ENCODE measurements at places on chromosomes 11 and 22. TPM values are rescaled to one million over a fixed set of nuclear protein-coding genes. Genes with fewer than 3 reads are reported as not detected.
A peak's percentile ranks its signal among the peaks of the same experiment; 100 is the strongest.

DNA sequence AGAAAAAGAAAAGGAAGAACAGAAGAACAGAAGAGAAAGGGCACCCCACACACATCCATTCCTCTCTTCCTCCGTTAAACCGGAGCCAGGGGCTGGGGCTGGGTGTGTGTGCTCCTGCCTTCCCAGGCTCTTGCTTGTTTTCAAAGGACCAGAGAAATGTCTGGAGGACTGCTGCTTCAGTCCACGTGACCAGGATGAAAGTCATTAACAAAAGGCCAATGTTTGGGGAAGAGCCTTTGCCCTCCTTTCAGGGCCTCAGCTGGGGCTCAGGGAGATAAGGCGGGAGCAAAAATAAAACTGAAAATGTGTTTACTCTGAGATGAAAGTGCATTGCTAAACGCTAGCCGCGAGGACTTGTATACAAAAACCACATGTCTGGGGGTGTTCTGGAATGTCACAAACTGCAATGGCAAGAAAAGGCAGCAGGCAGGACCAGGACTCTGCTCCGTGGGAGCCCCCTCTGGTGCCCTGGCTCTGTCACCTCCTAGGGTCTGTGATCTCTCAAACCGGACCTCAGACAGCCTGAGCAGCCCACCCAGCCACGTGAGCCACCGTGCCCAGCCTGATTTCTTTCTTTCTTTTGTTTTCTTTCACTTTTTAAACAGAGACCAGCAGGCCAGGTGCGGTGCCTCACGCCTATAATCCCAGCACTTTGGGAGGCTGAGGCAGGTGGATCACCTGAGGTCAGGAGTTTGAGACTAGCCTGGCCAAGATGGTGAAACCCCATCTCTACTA lies 31.6 kb upstream of the MYH9 start:
- DNase-seq = no peak

- DNase-seq = no peak
Observed at GRCh38 chr22:32222991-32223390, 18.1 kb upstream of the RFPL2 start.

- no peak for DNase-seq
Observed at GRCh38 chr11:26878959-26879581, 114.8 kb upstream of the FIBIN start.

GRCh38 chr11:13335319-13335718 lies 57.7 kb downstream of the BMAL1 start:
- DNase-seq = peak; percentile 72

DNA sequence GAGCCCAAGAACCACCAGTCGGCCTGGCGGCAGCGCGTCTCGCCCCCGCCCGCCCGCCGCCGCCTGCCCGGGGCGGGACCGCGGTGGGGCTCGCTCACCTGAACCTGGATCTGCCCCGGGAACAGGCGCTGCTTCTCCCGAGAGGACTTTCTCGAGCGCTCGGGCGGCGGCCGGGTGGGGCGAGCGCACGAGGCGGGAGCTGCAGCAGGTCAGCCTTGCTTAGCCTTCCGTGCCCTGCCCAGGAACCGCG lies 133 bp downstream of the MYH9 start:
- DNase-seq = no peak

DNA sequence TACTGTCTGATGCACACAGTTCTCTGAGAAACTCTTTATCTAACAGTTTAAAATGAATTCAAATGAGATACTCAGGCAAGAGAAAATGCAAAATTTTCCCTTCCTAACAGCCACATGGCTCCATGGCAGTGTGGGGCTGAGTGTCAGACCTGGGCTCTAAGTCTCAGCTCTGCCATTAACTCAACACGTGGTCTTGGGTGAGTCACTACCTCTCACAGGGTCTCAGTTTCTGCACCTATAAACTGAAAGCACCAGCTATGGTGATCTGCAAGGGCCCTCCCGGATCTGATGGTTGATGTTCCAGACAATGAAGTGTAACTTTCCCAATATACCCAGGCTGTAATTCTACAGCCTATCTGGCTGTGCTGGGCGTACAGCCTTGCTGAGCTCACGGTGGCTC lies 70.5 kb downstream of the KCNC1 start:
- no peak for DNase-seq

DNA sequence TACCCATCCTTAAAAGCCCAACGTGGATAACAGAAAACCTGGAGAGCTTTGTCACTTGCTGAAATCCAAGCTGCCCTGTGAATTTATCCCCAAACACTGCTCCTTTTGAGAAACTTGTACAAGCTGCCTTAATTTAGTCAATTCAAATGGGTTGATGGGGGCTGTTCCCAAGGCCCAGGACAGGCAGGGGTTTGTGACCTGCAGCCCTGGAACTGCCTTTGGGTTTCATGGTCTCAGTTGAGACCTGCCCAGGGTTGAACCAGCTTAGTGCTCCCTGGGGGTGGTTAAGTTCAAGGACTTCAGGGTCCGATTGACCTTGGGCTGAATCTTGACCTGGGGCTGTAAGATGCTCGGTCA lies 112.1 kb upstream of the OR4B1 start:
- DNase-seq = no peak

DNA sequence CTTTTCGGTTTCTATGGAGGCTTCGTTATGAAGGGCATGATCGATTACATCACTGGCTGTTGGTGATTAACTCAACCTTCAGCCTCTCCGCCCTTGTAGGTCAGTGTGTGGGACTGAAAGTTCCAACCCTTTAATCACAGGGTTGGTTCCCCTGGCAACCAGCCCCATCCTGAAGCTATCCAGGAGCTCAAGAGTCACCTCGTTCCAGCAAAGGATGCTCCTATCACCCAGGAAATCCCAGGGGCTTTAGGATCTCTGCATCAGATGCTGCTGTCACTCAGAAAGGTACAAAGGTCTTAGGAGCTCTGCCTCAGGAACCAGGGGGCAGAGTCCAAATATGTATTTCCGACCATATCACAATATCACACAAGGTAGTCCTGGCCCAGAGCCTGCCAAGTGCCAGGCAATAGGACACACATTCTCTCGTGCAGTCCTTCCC lies 123.5 kb upstream of the PARVA start:
- no peak for DNase-seq

GRCh38 chr11:125199915-125200314 lies 35.4 kb downstream of the PKNOX2 start:
- no peak for DNase-seq

The RAB36 gene
- 0.64 TPM for total RNA-seq

The CLCF1 gene
- total RNA-seq = 5.4 TPM

The OR51B4 gene
- not detected for total RNA-seq

The OR51B2 gene
- total RNA-seq = not detected
